Activated gamma-delta T cell treated with anti-CD3 and anti-CD28 coated beads, Interleukin-2, amount 50 U/mL, for 16 hours (primary cell): ENCODE measurements at places on chromosomes 5 and 9.
A peak's percentile ranks its signal among the peaks of the same experiment; 100 is the strongest.

GRCh38 chr5:167934551-167934971, 356.9 kb upstream of the WWC1 start:
- DNase-seq: no peak

DNA sequence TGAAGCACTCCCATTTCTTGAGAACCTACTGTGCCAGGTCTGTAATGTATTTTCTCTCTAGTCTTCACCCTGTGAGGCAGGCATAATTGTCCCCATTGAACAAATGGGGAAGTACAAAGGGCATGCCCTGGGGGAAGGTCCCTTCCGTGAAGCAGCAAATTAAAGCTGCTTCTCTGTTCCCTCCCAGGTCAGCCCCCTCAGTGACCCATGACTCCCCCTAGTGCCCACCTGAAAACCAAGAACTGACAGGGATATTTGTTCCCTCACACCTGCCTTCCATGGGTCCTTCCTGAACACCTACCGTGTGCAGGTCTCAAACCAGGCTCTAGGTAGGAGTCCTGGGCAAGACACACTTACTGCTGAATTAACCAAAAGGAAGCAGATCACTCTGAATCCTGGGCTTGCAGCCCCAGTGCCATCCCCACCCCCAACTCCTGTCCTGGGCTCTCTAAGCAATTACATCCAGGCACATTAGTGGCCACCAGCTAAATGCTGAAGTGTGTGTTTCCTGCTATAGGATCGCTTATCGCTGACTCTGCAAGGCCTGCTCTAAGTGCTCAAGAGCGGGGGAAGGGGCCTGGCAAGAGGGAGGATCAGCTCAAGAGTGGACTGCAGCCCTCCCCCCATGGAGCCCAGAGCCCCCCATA, 254.8 kb downstream of the CDK5RAP2 start:
- no peak for DNase-seq

- no peak for DNase-seq
These were observed 74.7 kb downstream of the MSX2 start for GRCh38 chr5:174799121-174799520.

DNA sequence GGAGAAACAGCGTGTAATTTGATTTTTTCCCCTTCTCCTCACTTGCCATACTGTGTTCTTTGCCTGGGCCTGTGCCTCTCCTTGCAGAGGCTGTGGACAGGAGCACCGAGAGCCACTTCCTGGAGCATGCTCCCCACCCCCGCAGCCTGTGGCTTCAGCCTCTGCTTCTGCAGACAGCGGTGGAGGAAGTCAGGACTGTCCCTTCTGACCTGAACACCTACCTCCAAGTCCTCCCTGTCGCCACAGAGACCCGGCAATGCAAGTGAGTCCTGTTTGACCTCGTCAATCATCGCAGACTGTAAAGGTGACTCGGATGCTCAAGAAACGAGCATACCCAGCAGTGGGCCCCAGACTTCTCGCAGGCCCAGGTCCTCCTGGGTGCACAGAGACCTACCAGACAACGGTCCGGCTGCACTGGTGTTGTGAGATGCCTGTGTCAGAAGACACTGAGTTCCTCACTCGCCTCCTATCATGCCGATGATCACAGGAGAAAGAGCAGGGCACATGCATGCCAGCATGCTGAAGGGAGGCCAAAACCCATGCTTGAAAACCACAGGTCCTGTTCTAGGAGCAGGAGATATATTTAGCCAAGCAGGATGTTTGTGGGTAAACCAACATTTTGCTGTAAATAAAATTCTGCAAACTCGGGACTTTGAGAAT, 198.8 kb downstream of the AUH start:
- DNase-seq: peak; percentile 30

- DNase-seq: no peak
These were observed 20.1 kb upstream of the CDKN2B start for GRCh38 chr9:22029231-22029630.

DNA sequence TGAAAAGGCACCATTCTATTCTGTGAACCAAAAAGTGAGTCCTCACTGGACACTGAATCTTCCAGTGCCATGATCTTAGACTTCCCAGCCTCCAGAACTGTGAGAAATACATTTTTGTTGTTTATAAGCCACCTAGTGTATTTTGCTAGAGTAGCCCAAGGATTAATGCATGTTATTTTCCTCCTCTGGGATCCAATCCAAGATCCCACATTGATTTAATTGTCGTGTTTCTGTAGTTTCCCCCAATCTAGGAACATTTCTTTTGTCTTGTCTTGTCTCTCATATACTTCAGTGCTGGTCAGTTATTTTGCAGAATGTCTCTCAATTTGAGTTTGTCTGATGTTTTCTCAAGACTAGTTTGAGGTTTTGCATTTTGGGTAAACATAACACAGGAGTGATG, 36.4 kb downstream of the GDNF start:
- no peak for DNase-seq

GRCh38 chr9:122151267-122151828, 8.2 kb downstream of the NDUFA8 start:
- no peak for DNase-seq

DNA sequence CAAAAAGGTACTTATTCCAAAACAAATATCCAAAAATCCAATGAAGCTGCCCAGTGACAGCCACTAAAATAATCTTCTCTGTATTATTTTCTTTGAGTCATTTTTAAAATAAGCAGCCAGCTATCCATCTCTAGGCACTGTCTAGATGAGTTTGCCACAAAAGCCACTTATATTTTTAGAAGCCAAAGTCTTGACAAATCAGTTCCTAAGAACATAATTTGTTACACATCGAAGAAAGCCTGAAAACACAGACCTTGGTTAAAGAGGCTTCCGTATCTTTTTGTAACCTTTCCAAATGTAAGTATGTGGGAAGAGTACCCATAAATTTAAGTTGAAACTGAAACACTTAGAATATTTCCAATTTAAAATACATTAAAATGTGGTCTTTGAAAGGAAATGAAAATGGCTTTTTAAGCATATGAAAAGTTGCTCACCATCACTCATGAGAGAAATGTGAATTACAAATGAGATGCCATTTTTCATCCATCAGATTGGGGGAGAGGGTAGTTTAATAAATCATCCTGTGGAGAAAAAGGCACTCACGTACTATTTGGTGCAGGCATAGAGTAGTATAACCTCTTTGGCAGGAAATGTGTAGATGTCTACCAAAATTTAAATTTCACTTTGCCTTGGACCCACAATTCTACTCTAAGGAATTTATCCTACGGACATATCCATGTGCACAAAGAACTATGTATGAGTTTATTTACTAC, 180.4 kb downstream of the MLLT3 start:
- DNase-seq: no peak
